Trophoblast cell (in vitro differentiated cells and primary cell): ENCODE measurements at places on chromosomes 7 and 10.

- no peaks in the 10 kb centered on the region for H3K4me1 ChIP-seq
- H3K4me3 ChIP-seq = no peak overlapping the region
- no peak overlapping the region for H3K27ac ChIP-seq
These were observed 297.8 kb downstream of the ELMO1 start for GRCh38 chr7:37150856-37151255.

GRCh38 chr7:28858206-28858605 is 99.9 kb downstream of the TRIL start:
- H3K27me3 ChIP-seq = no peaks in the 10 kb centered on the region
- no peaks in the 10 kb centered on the region for H3K36me3 ChIP-seq
- no peak for DNase-seq
- H3K27ac ChIP-seq = no peak overlapping the region
- peaks cover 19% of the 10 kb centered on the region for H3K4me1 ChIP-seq
- H3K4me3 ChIP-seq = no peak overlapping the region

DNA sequence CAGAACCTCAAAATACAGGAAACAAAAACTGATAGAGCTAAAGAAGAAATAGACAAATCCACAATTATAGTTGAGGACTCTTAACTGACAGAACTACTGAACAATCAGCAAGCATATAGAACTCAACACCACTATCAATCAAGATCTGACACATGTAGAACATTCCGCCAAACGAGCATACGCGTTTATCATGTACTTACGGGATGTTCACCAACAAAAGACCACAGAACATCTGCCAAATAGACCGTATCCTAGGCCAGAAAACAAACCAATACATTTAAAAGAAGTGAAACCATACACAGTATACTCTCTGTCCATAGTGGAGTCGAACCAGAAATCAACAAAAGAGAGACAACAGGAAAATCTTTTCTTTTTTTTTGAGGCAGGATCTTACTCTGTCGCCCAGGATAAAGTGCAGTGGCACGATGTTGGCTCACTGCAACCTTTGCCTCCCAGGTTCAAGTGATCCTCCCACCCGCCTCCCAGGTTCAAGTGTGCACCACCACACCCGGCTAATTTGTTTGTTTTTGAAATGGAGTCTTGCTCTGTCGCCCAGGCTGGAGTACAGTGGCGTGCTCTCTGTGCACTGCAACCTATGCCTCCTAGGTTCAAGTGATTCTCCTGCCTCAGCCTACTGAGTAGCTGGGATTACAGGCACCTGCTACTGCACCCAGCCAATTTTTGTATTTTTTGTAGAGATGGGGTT is 5.1 kb downstream of the GNA12 start:
- no peak for DNase-seq
- no peak overlapping the region for H3K4me3 ChIP-seq
- H3K36me3 ChIP-seq = peaks cover 19% of the 10 kb centered on the region
- no peaks in the 10 kb centered on the region for H3K27me3 ChIP-seq
- peaks cover 22% of the 10 kb centered on the region for H3K4me1 ChIP-seq

DNA sequence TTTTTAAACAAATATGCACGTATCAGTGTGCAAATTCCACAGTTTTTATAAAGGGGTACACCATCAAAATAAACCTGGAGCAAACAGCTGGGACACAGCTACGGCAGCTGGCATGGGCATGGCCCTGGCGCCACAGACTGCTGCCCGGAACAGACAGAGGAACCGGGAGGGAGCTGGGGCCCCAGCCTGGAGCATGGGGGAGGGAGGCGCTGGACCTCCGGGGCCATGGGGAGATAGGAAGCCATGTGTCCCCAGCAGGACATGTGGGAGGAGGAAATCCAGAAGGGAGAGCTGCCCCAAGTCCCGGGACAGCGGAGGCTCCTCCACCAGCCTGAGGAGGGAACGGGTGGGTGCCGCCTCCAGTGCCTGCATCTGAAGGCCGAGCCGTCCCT is 180.1 kb downstream of the MAD1L1 start:
- no peaks in the 10 kb centered on the region for H3K27me3 ChIP-seq
- no peak overlapping the region for H3K4me3 ChIP-seq
- peaks cover 5% of the 10 kb centered on the region for H3K36me3 ChIP-seq
- no peak overlapping the region for H3K27ac ChIP-seq

DNA sequence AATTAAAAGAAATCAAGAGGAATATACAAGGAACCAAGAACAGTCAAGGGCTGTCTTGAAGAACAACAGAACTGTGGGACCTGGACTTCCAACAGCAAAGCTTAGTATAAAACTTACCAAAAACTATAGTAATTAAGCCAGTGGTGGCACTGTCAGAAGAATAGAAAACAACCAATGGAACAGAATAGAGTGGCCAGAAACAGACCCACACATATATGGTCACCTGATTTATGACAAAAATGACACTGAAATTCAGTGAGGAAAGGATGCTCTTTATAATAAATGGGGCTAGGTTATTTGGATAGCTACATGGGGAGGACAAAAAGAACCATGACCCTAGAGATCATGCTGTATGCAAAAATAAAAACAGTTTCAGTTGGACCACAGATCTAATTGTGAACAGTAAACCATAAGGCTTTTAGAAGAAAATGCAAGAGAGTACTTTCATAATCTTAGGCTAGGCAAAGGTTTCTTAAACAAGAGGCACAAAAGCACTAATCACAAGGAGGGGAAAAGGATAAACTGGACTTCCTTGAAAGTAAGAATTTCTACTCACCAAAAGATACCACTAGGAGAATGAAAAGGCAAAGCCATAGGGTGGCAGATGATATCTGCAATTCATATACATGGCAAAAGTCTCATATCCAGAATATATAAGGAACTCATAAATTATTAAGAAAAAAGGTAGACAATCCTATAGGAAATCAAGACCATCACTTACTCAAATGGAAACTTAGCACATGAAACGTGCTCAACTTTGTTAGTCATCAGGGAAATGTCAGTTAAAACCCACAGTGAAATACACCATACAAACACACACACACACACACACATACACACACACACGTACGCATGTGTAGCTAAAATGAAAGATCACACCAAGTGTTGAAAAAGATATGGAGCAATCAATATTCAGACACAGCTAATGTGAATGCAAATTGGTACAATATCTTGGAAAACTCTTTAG is 20.8 kb downstream of the HYCC1 start:
- H3K4me3 ChIP-seq = no peak overlapping the region
- no peaks in the 10 kb centered on the region for H3K27me3 ChIP-seq
- no peak for DNase-seq
- H3K4me1 ChIP-seq = no peaks in the 10 kb centered on the region
